ENCODE measurements at places on chromosomes 16 and 17.

GRCh38 chr16:85882181-85882810 lies 16.7 kb upstream of the IRF8 start:
- H3K36me3 ChIP-seq, result no peaks in the 10 kb centered on the region
- DNase-seq, result no peak
- H3K4me3 ChIP-seq, result no peak overlapping the region
- H3K27me3 ChIP-seq, result no peaks in the 10 kb centered on the region
- no peak overlapping the region for H3K27ac ChIP-seq
- no peaks in the 10 kb centered on the region for H3K4me1 ChIP-seq

DNA sequence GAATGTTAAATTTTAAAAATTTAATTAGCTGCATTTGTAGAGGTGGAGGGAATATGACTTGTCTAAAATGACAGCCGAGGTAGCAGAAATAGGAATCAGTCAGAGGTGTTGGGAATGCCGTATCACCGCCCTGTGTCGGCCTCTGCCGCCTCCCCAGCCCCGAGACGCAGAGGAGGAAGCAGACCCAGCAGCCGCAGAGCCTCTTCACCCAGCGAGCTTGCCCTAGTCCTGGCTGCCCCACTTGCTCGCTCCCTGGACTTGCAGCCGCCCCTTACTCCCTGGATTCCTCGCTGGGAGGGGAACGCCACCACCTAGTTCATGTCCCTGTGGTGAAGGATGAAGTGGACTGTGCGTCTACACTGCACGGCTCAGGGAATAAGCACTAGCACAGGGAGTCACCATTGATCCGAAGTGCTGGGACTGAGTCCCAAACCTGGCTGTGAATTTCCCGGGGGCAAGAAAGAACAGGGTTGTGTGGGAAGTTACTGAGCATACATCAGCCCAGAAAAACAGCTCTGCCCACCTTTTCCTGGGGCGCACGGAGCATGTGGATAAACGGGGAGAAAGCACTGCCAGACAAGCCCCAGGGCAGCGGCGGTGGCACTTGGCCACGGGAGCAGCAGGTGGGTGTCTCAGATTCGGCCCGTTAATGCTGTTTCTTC lies 76.8 kb downstream of the RPTOR start:
- no peaks in the 10 kb centered on the region for H3K27me3 ChIP-seq
- DNase-seq, result no peak
- H3K4me3 ChIP-seq, result no peak overlapping the region
- H3K27ac ChIP-seq, result no peak overlapping the region
- no peaks in the 10 kb centered on the region for H3K4me1 ChIP-seq
- no peaks in the 10 kb centered on the region for H3K36me3 ChIP-seq

GRCh38 chr16:13070268-13070667 lies 168.9 kb downstream of the SHISA9 start:
- H3K27me3 ChIP-seq, result no peaks in the 10 kb centered on the region
- no peak for DNase-seq
- H3K36me3 ChIP-seq, result no peaks in the 10 kb centered on the region
- no peak overlapping the region for H3K4me3 ChIP-seq
- no peak overlapping the region for H3K27ac ChIP-seq
- H3K4me1 ChIP-seq, result no peaks in the 10 kb centered on the region

GRCh38 chr16:72598696-72599095 lies 426.7 kb upstream of the PMFBP1 start:
- no peak overlapping the region for H3K27ac ChIP-seq
- no peak for DNase-seq
- no peaks in the 10 kb centered on the region for H3K27me3 ChIP-seq
- H3K4me1 ChIP-seq, result no peaks in the 10 kb centered on the region

DNA sequence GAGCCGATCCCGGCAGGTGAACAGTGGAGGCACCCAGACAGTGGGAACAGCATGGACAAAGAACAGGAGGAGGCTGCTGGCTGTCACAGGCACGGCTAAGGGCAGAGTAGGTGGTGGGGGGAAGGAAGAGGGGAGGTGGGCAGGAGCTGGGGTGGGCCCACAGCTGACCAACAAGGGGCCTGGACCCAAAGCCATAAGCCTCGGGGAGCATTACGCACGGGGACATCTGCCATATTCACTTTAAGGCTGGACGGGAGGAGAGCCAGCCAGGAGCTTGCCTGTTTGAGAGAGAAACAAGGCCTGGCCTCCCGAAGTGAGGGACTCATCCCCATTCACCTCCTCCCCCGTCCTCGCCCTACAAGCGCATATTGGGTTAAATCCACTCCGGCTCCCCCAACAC lies 19.6 kb upstream of the HAP1 start:
- H3K27ac ChIP-seq, result no peak overlapping the region
- no peak for DNase-seq

DNA sequence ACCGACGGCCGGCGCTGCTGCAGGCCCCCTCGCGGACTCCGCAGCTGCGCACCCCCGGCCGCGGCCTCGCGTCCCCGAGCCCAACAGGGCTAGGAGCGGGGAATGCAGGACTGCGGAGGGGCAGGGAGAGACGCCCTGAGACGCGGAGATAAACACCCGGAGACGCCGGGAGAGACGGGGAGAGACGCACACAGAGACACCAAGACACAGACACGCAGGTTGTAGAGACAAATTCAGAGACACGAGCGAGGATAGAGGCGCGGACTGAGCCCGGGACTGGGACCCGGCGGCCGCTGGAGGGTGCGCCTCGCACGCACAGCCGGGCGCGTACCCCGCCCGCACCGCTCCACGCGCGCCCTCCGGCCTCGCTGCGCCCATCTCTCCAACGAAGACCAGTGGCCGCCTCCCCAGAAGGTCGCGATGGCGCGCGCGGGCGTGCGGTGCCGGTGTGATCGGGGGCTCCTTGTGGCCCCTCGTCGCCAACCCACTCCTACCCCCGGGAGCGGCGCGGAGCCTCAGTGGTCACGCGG lies 902 bp downstream of the STAC2 start:
- H3K4me3 ChIP-seq, result peak overlapping the region; percentile 4
- H3K27ac ChIP-seq, result no peak overlapping the region
- DNase-seq, result no peak
- H3K4me1 ChIP-seq, result peaks cover 34% of the 10 kb centered on the region
- H3K36me3 ChIP-seq, result no peaks in the 10 kb centered on the region
